ENCODE measurements at places on chromosomes 3 and 15.
A peak's percentile ranks its signal among the peaks of the same experiment; 100 is the strongest.

DNA sequence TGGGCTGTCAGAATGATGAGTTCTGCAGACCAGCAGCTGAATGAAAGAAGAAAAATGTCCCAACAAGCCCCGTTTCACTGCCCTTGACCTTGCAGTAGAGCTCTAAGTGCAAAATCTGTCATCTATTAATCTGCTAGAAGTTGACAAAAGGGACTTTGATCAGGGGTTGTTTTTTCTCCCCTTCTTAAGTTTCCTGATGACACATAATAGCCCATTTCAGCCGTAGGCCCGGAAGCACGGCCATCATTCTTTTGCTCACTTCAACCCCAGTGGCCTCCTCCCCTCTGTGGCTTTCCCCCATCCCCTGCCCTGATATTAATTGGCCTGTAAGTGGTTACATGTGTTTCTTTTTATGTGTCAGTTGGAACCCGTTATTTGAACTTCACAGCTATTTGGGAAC lies 298.9 kb downstream of the RPLP1 start:
- peak; percentile 15 for DNase-seq

DNA sequence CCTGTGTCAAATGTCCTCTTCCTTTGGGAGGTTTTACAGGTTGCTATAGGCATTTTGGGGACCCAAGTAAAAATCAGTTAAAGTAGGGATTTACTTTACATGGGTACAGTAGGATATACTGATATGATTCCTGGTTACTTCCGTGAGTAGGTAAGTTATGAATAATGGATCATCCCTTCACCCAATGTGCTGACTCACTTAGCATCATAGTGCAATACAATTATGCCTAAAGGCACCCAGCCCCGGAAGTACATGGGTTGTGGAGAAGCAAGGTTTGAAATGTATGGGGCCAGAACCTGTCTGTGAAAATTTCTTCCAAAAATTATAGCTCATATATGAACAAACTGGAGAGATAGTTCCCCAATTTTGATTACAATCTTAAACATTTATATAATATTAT lies 64.0 kb downstream of the GLB1 start:
- no peak for DNase-seq

DNA sequence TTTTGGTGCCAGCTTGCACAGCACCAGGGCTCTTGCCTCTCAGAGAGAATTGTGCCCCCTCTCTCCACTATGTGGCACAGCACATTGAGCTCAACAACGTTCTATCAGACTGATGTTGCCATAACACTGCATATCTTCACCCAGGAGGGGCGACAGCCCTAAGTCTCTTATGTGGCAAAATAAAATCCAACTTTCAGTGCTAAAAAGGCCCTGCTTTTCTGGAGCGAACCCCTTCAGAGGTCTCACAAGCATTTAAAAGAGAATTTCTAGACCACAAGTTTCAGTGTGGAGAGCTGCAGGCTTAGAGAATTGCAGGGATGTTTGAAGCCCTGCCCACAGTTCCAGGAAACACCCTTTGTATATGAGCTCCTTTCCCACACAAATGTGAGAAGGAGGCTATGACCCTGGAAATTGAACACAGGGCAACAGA lies 85.5 kb downstream of the LIPC start:
- DNase-seq: no peak

DNA sequence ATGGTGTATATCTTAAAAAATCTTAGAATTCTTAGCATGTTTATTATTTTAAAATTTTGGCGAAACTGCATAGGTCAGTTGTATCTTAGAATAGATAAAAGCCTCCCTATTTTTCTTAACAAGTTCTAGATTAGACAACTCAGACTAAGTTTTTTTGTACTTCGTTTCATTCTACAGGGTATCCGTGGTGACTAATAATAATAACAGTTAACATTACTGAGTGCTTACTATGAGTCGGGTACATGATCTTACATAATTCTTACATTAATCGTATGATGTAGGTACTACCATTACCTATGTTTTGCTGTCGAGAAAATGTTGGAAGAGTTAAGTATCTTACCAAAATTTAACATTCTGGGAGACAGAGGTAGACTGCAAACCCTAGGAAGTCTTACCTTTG lies 60.7 kb downstream of the UBE2E2 start:
- DNase-seq: no peak

DNA sequence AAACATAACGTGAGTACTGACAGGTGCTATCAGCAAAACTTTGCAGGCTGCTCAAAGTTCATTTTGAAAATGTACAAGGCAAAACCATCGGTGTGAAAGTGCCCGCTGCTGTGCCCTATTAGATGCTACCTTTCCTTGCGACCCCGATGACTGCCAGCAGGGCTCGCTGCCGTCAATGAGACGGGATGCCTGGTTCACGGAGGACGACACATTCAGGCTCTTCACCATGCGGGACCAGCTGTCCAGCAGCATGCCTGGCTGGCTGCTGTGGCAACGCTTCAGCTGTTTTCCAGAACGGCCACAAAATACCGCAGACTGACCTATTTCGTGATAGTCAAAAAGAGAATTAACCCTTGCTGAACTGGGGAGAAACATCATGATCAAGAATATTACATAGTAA lies 92.7 kb upstream of the OCA2 start:
- no peak for DNase-seq

DNA sequence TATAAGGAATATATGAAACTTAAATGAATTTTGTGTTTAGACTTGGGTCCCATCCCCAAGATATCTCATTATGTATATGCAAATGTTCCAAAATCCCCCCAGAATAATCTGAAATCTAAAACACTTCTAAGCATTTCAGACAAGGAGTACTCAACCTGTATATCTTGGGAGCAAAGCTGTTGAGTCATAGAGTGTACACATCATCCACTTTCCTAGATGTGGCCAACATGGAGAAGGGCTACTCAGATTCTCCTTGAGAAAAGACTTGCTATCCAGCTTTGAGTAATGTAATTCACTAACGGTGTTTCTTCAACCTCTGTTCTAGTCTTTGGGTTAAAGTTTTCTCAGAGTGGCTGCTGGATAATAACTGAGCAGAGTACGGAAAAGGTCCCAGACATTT lies 215.5 kb upstream of the POU1F1 start:
- DNase-seq: no peak

DNA sequence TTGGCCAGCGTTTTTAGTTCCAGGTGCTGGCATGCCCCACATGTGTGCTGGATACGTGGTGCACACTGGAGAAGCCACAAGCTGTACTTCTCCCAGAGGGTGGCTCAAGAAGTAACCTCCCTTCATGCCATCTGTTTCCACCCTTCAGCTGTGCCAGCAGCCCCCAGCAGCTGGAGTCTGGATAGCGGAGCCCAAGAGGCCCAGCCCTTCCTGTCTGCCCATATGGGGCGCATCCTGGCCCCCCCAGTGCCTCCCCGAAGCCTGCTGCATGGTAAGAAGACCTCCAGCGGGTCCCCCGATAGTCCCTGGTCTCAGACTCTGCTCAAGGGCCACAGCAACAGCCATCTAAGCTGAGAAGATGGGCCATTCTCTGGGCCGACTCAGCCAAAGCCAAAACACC lies 5.8 kb upstream of the MANF start:
- DNase-seq: no peak

DNA sequence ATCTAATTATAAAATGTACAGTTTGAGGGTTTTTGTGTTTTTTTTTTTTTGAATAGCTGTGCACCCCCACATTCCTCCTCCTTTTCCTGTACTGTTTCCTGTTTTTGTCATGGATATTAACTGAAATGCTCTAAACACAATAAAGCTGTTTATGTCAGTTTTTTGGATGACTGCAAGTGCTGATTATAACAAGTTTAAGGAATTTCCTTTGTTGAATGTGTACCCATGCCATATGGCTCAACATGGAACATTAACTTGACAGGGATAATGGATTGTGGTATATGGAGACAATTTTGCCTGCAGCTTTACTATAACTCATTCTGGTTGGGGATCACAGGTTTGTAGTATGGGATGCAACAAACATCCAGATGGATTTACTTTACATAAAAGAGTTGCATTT lies 216.4 kb downstream of the TCF12 start:
- no peak for DNase-seq

DNA sequence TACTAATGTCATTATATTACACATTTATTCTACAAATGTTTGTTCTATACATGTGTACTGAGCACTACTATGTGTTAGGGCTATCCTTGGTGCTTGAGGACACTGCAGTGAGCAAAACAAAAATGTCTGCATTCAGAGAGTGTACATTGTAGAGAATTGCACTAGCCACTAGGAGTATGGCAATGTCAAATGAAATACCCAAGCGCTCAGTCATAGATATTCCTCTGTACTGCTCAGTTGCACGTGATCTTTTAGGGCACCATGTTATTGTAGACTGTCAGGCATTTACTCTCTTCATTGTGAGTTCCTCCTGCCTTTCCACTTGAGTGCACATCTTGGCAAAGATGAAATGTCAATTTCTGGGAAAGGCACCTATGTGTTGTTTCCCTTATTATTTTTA lies 36.8 kb downstream of the FNDC3B start:
- no peak for DNase-seq

DNA sequence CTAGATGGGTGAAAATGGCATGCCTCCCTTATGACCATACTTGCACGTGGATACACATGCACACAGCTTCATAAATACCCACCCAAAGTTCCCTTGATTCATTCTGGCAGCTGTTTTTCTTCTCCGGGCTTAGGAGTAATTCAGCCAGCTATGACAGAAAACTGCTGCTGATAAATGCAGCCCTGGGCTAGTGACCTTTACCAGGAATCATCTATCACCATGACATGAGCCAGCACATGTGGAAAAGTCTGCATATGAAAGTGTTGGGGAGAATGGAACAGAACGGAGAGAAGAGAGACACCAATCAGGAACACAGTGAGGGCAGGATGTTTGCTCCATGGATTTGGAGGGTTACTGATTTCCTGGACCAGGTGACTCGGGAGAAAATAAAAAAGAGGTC lies 706.3 kb downstream of the PDCD6IP start:
- no peak for DNase-seq

GRCh38 chr3:60742606-60743145 lies 508.6 kb downstream of the FHIT start:
- DNase-seq: no peak

DNA sequence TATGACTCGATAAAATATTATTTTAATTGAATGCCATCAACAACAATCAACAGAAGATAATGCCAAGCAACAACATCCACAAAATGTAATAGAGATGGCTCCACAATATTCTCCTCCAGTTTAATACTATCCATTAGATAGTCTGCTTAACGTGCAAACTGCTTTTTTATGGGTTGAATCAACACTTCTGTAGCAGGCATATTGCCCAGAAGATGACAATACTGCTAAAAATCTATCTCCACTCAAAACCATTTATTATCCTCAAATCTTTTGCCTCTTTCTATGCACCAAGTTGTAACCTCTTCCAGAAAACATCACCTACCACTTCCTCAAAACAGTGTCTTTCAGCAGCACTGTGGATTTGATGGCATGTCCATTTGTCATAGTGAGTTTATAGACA lies 295.7 kb upstream of the LMCD1 start:
- DNase-seq: no peak

GRCh38 chr3:122774564-122774963 lies 19.1 kb downstream of the HSPBAP1 start:
- no peak for DNase-seq

DNA sequence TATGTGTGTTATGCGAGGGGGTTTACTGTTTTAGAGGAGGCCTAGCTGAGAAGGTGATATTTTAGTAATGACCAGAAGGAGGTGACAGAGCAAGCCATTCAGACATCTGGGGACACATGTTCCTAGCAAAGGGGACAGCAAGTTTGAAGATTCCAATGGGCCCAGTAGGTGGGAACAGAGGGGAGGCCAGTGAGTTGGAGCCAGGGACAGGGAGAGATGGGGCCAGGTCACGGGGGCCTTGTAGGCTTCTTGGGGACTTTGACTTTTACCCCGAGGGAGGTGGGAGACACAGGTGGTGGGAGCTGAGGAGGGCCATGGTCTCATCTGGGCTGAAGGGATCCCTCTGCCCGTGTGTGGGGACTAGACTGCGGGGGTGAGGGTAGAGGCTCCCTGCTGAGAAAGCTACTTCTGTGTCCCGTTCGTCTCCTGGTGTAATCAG lies 72.5 kb downstream of the MGLL start:
- no peak for DNase-seq

- DNase-seq: no peak
Observed at GRCh38 chr3:87126321-87126720, 100.8 kb upstream of the CHMP2B start.

GRCh38 chr15:41961001-41961518 lies 11.3 kb downstream of the EHD4 start:
- peak; percentile 3 for DNase-seq

- DNase-seq: no peak
Observed at GRCh38 chr3:172513488-172513887, 9.7 kb downstream of the TNFSF10 start.

GRCh38 chr3:124620600-124621063 lies 109.6 kb upstream of the UMPS start:
- peak; percentile 29 for DNase-seq

DNA sequence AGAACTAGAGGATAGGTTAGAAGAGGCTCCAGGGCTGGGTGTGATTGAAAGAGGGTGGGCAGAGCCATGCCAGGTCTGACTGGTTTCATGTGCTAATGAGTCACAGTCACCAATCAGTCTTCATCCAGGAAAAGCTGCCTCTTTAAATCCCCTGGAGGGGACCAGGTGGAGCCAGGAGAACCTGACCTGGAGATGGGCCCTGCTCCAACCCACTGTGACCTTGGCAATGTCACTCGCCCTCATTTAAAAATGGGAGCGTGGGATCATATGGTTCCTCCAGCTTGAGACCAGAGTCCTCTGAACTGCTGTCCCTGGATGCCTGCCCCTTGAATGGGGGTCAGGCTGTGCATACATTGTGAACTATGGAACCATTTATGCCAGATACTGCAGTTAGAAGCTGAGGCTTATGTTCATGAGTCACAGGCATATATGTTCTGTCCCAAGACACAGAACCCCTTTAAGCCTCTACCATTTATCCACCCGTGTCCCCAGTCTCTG lies 23.0 kb downstream of the HES1 start:
- DNase-seq: no peak

GRCh38 chr3:132726341-132726823 lies 4.2 kb upstream of the NPHP3 start:
- DNase-seq: no peak

DNA sequence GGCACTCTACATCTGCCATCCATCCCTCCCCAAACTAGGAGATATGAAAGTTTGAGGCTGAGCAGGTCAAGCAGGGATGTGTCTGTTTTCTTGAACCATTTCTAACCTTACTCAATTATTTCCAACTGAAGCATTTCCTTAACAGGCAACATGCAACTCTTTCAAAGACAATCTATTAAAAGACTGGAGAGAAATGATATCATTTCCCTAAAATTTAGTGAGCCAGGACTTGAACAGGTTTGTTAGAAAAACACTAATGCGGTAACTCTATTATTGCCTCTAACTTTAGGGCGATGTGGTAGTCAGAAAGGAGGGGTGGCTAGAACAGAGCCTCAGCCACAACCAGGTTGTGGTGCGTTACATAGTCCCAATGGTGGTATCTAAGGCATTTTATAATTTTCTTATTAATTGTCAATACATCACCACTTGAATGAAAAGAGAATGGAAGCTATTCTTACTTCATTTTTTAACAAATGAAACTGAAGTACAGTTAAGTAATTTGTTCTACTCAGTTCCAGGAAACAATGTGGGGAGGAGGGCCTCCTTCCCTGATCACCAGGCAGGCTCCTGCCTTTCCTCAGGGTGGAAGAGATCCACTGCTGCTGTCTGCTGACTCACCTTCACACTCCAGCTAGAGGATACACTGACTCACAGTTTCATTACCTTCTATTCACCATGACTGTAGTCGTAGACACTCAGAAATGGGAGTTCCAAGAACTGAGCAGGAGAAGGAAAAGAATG lies 22.8 kb downstream of the MYO1E start:
- peak; percentile 45 for DNase-seq

- DNase-seq: no peak
Observed at GRCh38 chr3:130700541-130700940, 46.1 kb downstream of the PIK3R4 start.

GRCh38 chr3:170610321-170610884 lies 24.5 kb upstream of the SLC7A14 start:
- DNase-seq: no peak
